ENCODE measurements at places on chromosomes 5 and 9.

DNA sequence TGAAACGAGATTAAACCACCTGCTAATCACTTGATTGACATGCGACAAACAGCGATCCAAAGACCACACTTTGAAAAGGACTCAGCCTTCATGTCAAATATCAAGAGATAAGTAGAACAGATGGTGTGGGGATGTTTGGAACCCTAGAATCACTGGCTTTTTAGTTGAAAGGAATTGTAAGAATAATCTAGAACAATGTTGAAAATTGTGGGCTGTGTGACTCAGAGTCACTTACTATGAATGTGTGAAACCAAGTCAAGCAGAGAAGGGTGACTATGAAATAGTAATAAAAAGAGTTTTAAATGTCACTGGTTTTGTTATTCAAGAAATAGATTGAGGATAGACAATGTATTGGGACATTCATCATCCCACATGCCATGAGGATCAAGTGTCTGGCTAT, 14.1 kb upstream of the C1QTNF3 start:
- no peak for DNase-seq

GRCh38 chr5:13303445-13303844, 641.0 kb downstream of the DNAH5 start:
- DNase-seq, result no peak

DNA sequence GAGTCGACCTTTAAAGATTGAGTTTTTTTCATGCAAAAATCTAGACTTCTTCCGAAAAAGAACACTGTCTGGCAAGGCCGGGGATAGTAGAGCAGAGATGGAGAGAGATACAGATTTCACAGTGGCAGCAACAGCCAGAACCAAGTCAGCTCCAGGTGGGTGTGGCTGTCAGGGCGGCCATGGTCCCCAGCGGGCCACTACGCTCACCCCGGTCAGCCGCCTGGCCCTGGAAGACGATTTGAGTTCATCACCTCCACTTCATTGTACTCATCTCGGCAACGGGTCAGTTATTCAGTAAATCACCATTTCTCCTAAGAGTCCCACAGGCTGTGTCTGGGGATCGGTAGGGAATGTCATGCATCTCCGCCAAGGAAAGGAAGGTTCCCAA, 53.0 kb downstream of the ZNF354C start:
- no peak for DNase-seq

DNA sequence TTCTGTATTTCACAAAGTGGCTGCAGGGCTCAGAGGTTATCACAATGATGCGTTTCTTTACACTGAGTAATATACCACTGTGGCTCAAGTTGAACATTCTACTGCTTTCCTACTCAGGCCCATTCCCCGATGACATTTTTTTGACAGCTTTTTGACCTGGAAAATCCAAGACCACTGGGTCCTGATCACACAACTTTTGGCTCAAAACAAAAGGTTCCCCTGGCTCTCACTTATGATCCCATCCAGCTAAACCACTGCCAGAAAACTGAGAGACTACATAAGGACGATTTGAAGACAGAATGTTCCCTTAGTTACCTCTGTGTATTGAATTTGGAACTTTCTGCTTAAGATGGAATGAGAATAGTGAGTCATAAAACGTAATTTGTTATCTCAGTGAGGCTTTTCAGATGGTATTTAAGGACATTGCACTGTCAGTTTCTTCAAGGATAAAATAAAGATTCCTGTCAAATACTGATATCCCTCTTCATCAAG, 78.0 kb upstream of the FBXL7 start:
- DNase-seq, result peak; percentile 10

DNA sequence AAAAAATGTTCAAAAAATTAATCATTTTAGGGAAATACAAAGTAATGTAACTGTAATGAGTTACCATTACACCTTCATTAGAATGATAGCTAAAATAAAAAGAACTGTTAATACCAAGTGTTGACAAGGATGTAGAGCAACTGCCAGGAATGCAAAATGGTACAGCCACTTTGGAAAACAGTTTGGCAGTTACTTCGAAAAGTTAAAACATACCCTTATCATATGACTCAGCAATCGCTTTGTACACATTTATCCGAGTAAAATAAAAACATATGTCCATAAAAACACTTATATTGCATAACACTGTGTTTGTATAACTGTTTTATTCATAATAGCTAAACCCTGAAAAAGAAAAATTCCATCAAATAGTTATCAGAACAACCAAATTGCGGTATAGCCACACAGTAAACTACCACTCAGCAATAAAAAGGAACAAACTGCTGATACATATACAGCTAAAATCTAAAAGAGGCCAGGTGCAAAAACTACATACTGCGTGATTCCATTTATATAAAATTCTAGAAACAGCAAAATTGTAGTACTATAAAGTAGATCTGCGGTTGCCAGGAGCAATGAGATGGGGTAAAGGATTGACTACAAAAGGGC, 61.7 kb downstream of the RFX3 start:
- DNase-seq, result peak; percentile 34

DNA sequence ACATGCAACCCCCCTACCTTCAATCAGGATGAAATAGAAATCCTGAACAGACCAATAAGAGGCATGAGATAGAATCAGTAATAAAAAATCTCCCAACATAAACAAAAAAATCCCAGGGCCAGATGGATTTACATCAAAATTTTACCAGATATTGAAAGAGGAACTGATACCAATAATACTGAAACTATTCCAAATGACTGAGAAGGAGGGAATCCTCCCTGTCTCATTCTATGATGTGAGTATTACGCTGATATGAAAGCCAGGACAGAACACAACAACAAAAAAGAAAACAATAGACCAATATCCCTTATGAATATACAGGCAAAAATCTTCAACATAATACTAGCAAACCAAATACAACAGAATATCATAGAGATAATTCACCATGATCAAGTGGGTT, 109.0 kb upstream of the SMC2 start:
- no peak for DNase-seq

DNA sequence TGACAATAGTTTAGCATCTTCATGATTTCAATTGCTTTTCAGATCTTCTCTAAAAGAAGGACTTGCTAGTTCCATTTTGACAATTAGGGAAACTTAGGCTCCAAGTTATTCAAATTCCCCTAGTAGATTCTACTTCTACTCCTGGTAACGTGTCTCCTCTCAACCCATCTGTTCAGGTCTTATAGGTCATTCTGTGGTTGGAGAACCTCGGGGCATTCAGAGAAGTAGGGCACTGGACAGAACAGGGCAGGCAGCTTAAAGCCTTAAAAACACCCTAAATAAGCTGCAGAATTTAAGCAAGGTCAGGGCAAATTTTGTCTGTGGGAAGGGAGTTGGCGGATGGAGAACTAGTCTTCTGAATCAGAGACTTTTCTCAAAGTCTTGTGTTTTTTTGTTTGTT, 132.4 kb downstream of the TMEM174 start:
- no peak for DNase-seq

DNA sequence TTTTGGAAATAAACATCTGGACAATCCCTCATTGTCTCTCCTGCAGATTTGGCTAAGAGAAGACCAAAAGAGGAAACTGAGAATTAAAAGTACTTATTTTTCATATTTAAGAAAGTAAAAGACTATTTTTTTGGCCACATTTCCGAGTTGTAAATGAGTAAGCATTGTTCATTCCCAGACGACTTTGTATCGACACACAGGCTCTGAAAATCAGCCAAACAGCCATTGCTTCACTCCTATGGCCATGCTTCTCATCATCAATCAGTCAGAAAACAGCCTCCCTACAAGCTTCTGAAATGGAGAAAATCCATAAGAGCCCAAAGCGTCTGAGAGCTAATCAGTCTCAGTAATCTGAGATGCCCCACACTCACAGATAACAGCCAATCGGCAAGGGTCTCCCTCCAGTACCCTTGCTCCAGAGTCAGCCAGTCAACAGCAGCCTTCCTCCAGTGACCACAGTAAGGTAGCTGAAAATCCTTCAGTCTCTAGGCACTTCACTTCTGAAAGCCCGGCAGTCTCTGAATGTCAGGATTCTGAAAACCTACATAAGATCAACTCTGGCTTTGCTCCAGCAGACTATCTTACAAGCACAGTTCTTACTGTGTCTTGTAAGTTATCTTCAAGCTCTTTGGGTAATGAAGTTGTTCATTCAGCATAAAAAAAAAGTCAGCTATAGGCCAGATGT, 30.9 kb downstream of the CDO1 start:
- no peak for DNase-seq

DNA sequence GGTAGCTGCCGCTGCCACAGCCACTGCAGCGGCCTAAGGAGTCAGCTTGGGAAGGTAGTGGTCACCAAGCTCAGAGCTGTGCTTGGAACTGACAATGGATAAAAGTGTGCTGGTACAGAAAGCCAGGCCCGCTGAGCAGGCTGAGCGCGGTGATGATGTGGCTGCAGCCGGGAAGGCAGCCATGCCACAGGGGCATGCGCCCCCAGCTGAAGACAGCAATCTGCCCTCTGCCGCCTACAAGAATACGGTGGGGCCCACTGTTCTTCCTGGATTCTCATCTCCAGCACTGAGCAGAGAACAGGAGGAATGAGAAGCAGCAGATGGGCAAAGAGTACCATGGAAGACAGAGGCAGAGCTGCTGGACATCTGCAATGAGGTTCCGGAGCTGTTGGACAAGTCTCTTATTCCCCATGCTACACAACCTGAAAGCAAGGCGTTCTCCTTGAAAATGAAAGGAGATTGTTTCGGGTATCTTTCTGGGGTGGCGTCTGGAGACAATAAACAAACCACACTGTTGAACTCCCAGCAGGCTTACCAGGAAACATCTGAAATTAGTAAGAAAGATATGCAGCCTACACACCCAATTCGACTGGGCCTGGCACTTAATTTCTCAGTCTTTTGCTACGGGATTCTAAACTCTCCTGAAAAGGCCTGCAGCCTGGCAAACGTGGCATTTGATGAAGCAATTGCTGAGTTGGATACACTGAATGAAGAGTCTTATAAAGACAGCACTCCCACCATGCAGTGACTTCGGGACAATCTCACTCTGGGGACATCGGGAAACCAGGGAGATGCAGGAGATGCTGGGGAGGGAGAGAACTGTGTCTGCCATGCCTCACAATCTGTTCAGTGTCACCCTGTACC, 22.8 kb upstream of the ANKRD18A start:
- DNase-seq, result no peak

GRCh38 chr9:13279284-13280141, at the start of gene MPDZ:
MPDZ (minus strand) TSS chr9:13279692; CDS start chr9:13250315, 29,377 bp downstream.
- peak; percentile 75 for DNase-seq

- DNase-seq, result peak; percentile 95
Measured at GRCh38 chr9:130451509-130452388, 7.0 kb downstream of the ASS1 start.

- no peak for DNase-seq
Measured at GRCh38 chr9:117616431-117616831, 87.8 kb upstream of the TLR4 start.

GRCh38 chr5:131384173-131384572, 120.3 kb downstream of the CDC42SE2 start:
- DNase-seq, result no peak

- DNase-seq, result no peak
Measured at GRCh38 chr9:137035937-137036336, 4.0 kb upstream of the FUT7 start.

DNA sequence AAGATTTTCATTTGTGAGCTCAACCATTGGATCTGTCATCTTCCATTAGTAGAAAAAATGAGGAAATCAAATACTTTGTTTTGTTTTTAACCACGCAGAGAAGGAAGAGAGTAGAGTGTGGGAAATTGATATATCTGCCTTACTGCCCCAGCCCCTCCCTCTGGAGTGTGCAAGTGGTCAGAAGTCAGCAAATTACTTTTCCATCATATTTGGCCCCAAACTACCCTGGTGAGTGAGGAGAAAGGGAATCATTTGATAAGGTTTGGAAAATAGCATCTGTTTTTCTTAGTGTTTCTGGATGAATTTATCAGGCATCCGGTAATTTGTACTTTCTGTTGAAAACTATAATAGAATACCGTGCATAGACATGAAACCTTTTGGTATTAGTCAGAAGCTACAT, 327.4 kb downstream of the MARCHF11 start:
- no peak for DNase-seq

All from fibroblast of skin of right biceps (primary cell).